ENCODE measurements at places on chromosomes 13 and 19. TPM values are rescaled to one million over a fixed set of nuclear protein-coding genes. Genes with fewer than 3 reads are reported as not detected.

FXYD5 gene
- 360 TPM for total RNA-seq

- H3K36me3 ChIP-seq, result peaks cover 38% of the 10 kb centered on the region
- no peak for DNase-seq
- peaks cover 3% of the 10 kb centered on the region for H3K4me1 ChIP-seq
- H3K27me3 ChIP-seq, result no peaks in the 10 kb centered on the region
These were observed 20.1 kb upstream of the EBPL start for GRCh38 chr13:49711218-49711863.

DNA sequence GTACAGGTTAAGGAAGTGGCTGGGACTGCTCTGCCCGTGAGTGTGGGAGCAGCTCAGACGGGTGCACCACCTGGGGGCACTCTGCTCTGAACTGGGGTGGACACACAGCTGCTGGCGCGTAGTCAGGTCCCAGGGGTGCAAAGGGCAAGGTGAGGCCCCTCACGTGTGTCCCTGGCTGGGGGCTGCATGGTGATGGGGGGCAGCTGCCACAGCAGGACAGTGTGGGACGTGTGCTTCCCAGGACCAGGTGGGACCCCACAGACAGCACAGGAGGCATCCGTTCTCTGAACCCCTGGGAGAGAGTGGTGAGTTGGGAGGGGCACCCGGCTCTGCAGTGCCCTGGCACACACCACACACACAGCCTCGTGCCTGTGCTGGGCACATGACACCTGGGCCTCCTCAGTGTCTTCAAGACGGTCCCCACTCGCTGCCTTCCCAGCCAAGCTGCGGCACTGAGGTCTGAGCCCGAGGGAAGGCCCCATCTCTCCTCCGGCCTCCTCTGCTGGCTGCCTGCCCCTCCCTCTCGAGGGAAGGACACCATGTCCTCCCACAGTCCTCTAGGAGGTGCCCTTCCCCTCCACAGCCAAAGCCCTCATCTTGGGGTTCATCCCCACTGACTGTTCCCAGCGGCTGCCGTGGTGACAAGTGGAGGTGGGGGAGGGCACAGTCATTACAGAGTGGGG is 24.7 kb downstream of the CILP2 start:
- no peak overlapping the region for H3K4me3 ChIP-seq
- peaks cover 44% of the 10 kb centered on the region for H3K36me3 ChIP-seq
- peaks cover 12% of the 10 kb centered on the region for H3K4me1 ChIP-seq
- peak; percentile 60 for DNase-seq

GRCh38 chr13:109785892-109786450 is 412 bp downstream of the IRS2 start:
- H3K27ac ChIP-seq, result no peak overlapping the region
- H3K4me3 ChIP-seq, result peak overlapping the region; percentile 55
- peaks cover 8% of the 10 kb centered on the region for H3K36me3 ChIP-seq
- peaks cover 20% of the 10 kb centered on the region for H3K4me1 ChIP-seq

DNA sequence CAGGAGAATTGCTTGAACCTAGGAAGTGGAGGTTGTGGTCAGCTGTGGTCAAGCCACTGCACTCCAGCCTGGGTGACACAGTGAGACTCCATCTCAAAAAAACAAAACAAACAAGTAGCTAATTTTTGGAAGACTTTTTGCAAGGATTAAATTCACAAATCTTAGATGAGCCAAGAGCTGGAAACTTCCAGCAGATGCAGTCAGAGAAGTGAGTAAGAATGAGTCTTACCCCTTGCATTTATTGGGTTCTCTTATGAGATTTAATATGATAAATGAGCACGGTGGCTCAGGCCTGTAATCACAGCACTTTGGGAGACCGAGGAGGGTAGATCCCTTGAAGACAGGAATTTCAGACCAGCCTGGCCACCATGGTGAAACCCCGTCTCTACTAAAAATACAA is 44.9 kb upstream of the NBEA start:
- peaks cover 2% of the 10 kb centered on the region for H3K27me3 ChIP-seq
- H3K4me3 ChIP-seq, result no peak overlapping the region
- no peaks in the 10 kb centered on the region for H3K36me3 ChIP-seq
- DNase-seq, result no peak
- H3K27ac ChIP-seq, result no peak overlapping the region

PCDH8 gene
- total RNA-seq, result not detected

DNA sequence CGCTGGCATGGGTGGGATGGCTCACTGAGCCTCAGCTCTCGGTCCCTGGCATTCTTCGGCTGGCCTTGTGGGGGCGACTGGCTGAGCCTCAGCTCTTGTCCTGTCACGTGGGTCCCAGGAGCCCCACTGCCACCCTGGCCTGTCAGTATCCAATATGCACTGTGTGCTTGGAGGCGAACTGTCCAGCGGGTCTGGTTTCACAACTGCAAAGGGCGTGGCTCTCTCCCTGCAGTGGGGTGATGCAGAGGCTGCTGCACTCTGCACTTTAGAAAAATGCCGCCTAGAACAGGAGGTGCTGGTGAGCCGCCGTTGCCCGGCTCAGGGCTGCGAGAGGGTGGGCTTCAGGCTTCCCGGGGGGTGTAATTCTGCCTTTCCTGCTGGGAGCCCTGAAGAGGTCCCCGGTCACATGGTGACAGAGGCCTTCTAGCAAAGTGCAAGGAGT is 17.0 kb upstream of the TMEM255B start:
- H3K27ac ChIP-seq, result no peak overlapping the region
- H3K27me3 ChIP-seq, result peaks cover 17% of the 10 kb centered on the region
- peaks cover 24% of the 10 kb centered on the region for H3K4me1 ChIP-seq
- H3K4me3 ChIP-seq, result no peak overlapping the region
- DNase-seq, result peak; percentile 42

DNA sequence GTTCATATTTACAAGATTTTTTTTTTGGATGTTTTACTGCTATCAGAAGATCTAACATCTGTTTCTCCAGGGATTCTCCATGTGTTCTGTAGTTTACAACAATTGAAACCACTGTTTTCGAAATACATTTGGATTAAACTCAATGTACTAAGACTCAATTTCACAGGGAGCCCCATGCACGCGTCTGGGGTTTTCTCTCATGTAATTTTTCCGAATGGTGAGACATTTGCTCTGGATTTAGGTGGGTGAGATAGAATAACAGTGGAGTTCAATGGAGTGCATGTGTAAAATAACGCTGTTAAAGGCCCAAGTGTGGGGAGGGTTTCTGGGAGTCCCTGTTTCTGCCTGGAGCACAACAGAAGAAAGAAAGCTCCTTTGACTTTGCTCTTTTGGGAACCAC is 330.3 kb downstream of the TSHZ3 start:
- peaks cover 15% of the 10 kb centered on the region for H3K27me3 ChIP-seq
- H3K27ac ChIP-seq, result no peak overlapping the region
- no peaks in the 10 kb centered on the region for H3K36me3 ChIP-seq
- no peaks in the 10 kb centered on the region for H3K4me1 ChIP-seq
- DNase-seq, result no peak

DNA sequence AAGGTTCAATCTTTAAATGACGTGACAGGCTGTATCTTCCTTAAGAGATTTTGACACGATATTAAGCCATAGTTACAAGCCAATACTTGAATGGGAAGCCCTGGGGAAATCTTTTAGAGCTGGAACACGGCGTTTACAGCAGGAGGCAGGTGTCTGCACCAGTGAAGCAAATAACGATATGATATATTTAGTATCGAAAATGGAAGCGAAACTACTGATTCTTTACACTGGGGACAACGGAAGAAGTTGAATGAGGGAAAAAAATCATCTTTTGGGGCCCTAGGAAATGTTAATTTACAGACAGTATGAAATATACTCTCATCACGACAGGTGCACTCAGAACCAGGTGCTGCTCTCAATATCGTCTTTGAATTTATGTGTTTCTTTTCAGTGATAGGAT is 793.9 kb upstream of the PCDH20 start:
- no peak overlapping the region for H3K4me3 ChIP-seq
- DNase-seq, result no peak
- no peaks in the 10 kb centered on the region for H3K36me3 ChIP-seq
- H3K27me3 ChIP-seq, result no peaks in the 10 kb centered on the region

- H3K27me3 ChIP-seq, result no peaks in the 10 kb centered on the region
- H3K36me3 ChIP-seq, result peaks cover 54% of the 10 kb centered on the region
- peak overlapping the region; percentile 93 for H3K4me3 ChIP-seq
- DNase-seq, result no peak
- peak overlapping the region; percentile 83 for H3K27ac ChIP-seq
These were observed 1.3 kb downstream of the UBE2S start for GRCh38 chr19:55406091-55406825.

Measured in activated CD4-positive, alpha-beta memory T cell treated with anti-CD3 and anti-CD28 coated beads for 36 hours (primary cell).